ENCODE measurements at places on chromosomes 1 and 21.

- DNase-seq: no peak
These were observed 9.9 kb downstream of the PSMB2 start for GRCh38 chr1:35631396-35631795.

- DNase-seq: no peak
These were observed 161.6 kb upstream of the VAMP3 start for GRCh38 chr1:7609311-7609994.

DNA sequence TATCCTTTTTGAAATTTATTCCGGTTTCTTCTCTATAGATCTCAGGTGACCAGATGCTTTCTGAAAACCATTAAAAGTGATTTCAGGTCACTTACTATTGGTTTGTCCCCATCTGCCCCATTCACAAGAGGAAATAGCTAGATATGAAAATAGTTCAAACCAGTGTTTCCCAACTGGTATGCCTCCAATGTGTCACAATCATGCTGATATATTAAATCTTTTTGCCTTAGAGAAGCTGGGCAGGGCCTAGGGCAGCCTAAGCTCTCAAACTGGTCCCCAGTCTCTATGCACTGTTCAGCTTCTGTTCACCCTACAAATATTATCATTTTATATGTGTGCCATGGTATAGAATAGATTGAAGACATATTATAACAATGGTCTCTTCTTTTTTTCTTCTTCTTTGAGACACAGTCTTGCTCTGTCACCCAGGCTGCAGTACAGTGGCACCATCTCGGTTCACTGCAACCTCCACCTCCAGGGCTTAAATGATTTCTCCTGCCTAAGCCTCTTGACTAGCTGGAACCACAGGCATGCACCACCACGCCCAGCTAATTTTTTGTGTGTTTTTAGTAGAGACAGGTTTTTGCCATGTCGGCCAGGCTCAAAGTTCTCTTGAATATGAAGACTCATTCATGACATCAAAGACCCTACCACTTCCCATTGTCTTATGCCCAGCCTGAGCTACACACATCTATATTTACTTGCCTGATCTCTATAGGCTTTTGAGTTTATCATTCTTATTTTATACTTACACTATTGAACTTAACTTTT is 15.7 kb downstream of the PTPN22 start:
- no peak for DNase-seq

DNA sequence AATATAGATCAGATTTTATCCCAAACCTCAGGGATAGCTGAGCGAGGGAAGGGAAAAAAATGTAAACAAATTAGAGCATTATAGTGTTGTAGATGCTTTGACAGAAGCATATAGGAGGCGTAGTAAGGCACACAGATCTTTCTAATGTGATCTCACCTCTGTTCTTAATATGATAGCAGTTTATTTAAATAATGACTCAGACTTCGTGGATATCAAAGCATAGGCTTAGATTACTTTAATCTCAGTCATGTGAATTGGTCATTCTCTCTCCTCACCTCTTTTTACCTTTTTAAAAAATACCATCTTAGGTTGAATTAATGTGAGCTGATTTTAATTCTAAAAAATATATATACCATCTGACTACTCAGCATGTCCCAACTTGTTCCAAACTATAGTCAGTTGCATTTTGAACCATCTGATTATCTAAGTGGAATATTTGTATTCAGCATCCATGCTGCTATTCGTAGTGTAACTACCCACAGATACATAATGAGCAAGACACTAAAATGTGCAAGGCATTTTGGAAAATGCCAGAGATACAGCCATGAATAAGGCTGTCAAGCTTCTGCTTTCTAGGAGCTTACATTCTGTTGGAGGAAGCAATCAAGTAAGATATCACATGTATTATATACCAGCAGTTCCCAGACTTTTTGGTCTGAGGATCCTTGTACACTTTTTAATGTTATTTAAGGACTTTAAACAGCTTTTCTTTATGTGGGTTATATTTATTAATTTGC is 76.7 kb downstream of the OSBPL9 start:
- no peak for DNase-seq

GRCh38 chr1:200856716-200857357 is 15.9 kb upstream of the GPR25 start:
- no peak for DNase-seq

DNA sequence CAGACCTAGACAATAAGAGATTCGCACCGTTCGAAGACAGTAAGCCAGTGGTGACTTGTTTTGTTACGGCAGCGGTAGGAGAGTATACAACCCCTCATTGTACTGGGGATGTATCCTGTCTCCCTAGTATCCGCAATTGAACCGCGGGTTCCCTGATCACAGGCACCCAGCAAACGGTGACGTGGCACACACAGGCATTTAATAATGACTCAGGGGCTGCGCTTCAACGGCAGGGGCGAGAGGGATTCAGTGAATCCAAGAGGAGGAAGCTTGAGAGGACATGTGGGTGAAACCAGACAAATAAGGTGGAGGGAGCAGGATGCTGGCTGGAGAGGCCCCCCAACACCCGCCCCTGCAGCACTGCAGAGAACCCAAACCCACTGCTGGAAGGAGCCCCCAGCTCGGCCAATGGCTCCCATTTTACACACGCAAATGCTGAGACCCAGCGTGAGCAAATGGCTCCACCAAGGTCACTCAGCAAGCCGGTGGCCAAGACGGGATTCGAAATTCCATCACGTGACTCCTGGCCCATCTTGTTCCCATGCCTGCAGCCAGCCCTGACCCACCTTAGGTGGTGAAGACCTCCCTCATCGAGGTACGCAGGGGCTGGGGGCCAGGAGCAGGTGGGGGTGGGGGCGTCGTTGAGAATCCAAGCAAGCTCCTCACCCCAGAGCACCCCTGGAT is 149.9 kb downstream of the SYF2 start:
- no peak for DNase-seq

DNA sequence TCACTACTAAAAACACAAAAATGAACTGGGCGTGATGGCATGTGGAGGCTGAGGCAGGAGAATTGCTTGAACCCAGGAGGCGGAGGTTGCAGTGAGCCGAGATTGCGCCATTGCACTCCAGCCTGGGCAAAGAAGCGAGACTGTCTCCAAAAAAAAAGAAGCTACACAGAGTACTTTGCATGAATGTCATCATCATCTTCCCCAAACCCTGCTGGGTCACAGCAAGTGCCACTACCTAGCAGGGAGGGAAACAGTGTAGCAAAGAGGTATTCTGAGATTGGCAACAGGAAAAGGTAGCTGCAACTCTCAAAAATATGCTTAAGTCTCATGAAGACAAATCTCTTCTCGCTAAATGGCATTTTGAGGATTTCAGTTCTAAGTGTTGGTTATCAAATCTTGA is 12.8 kb downstream of the NDC1 start:
- no peak for DNase-seq

- no peak for DNase-seq
These were observed 8.6 kb downstream of the AGO3 start for GRCh38 chr1:35939484-35939883.

GRCh38 chr1:151639466-151639865 is 27.6 kb downstream of the SNX27 start:
- peak; percentile 26 for DNase-seq

DNA sequence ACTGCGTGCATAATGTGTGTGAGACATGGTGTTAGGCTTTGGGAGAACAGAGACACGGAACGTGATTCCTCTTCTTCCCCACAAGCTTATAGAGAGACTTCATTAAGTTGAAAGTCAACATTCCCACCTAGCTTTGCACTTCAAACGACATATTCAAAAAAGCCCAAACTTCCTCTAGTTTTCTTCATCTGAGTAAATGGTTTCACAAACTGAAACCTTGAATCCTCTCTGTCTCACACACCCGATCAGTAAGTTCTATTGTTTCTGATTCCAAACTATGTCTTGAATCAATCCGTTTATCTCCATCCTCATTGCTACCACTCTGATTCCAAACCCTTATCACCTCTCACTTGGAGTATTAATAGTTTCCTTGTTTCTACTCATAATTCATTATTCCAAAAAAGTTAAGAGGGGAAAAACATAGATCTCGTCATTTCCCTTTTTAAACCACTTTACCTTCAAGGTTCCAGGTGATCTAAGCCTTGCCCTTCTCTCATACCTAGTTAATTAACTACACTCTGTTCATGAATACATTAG is 1.6 kb upstream of the METTL18 start:
- no peak for DNase-seq
